ENCODE measurements at places on chromosomes 5 and 9. TPM values are rescaled to one million over a fixed set of nuclear protein-coding genes. Genes with fewer than 3 reads are reported as not detected.
A peak's percentile ranks its signal among the peaks of the same experiment; 100 is the strongest.

DNA sequence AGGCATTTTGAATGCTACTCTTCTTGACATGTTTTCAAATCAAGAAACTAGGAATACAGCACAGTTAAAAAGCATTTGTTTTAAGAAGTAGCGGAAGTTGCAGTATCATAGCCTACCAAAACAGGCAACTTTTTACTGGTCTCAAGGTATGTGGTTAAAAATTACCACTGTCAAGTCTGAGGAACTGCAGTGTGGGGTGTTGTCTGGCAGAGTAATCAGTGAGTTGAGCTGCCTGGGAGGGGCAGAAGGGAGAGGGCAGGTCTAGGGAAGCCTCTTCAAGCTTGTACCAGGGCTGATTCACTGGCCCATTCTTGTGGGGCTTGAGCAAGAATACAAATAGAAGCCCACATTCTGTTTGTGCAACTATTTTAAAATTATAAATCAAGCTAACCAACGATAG is 42.4 kb upstream of the SV2C start:
- H3K4me3 ChIP-seq = no peak overlapping the region
- DNase-seq = no peak
- peaks cover 54% of the 10 kb centered on the region for H3K27me3 ChIP-seq

- H3K27me3 ChIP-seq = no peaks in the 10 kb centered on the region
- H3K36me3 ChIP-seq = no peaks in the 10 kb centered on the region
- no peak overlapping the region for H3K27ac ChIP-seq
- H3K4me3 ChIP-seq = no peak overlapping the region
Measured at GRCh38 chr5:167771571-167771970, 519.9 kb upstream of the WWC1 start.

DNA sequence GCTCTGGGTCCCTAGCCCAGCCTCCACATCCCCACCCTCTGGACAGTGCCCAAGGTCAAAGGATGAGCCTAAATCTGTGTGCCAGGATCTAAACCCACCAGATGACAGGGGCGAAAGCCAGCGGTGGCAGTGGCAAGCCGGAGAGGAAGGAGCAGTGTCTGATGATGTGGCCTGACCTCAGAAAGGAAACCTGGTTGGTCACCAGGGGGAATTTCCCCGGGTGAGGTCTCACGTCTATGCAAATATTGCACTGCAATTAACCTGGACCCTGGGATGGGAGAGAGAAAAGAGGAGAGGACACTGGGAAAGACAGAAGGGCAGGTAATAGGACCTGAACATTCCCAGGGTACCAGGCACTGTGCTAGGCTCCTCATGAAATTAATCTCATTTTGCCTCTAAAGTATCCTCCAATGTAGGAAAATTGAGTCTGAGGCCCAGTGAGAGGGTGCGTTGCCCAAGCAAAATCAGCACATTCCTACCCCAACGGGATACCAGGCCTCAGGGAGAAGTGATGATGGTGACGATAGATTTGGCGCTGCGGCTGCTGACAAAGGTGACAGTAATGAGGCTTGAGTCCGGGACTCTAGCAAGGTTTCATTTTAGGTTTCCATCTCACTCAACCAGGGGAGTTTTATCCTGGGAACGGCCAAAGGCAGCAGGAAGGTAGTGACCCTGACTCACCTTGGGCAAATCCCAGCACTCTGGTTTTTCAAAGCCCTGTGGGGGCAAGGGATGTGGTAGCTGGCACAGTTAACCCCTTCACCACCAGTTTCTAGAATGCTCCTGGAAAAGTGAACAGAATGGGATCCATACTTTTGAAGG is 13.4 kb upstream of the TNIP1 start:
- peaks cover 68% of the 10 kb centered on the region for H3K4me1 ChIP-seq
- DNase-seq = peak; percentile 92
- H3K36me3 ChIP-seq = no peaks in the 10 kb centered on the region
- no peaks in the 10 kb centered on the region for H3K27me3 ChIP-seq

The DOCK2 gene
- 526 TPM for total RNA-seq

The ADAMTS13 gene
- total RNA-seq = 1.1 TPM
